ENCODE measurements at places on chromosomes 5 and 9. TPM values are rescaled to one million over a fixed set of nuclear protein-coding genes. Genes with fewer than 3 reads are reported as not detected.
A peak's percentile ranks its signal among the peaks of the same experiment; 100 is the strongest.

The ZNF367 gene
- total RNA-seq = 2.0 TPM

The CARTPT gene
- 7.4 TPM for total RNA-seq

The NKD2 gene
- 3.0 TPM for total RNA-seq

The ANKRD33B gene
- 6.5 TPM for total RNA-seq

The C1QTNF2 gene
- 1.3 TPM for total RNA-seq

DNA sequence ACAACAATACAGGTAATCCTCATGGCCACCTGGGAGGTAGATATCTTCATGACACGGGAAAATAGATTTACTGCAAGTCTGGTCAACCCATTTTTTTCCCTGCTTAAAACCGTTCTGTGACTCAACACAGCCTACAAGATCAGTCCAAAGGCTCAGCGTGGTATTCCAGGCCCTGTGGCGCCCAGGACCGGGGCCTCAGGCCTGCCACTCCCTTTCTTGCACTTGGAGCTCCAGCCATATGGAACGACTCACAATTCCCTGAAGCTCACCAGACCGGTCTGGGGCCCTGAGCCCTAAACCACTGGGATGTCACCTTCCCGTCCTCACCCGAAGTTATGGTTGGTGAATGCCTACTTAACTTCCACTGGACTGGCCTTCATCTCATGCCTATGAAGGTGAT, 6.5 kb upstream of the MLANA start:
- H3K27me3 ChIP-seq = no peaks in the 10 kb centered on the region
- H3K27ac ChIP-seq = no peak overlapping the region
- H3K4me3 ChIP-seq = no peak overlapping the region
- DNase-seq = no peak
- no peaks in the 10 kb centered on the region for H3K4me1 ChIP-seq
- no peaks in the 10 kb centered on the region for H3K36me3 ChIP-seq

GRCh38 chr9:16068476-16068875, 515.6 kb downstream of the CCDC171 start:
- H3K27ac ChIP-seq = no peak overlapping the region
- H3K27me3 ChIP-seq = no peaks in the 10 kb centered on the region
- no peak overlapping the region for H3K4me3 ChIP-seq
- no peak for DNase-seq
- H3K36me3 ChIP-seq = no peaks in the 10 kb centered on the region
- no peaks in the 10 kb centered on the region for H3K4me1 ChIP-seq

GRCh38 chr9:84314306-84314705, 26.3 kb downstream of the SLC28A3 start:
- H3K27ac ChIP-seq = no peak overlapping the region
- no peaks in the 10 kb centered on the region for H3K36me3 ChIP-seq
- no peak overlapping the region for H3K4me3 ChIP-seq
- H3K27me3 ChIP-seq = no peaks in the 10 kb centered on the region
- no peaks in the 10 kb centered on the region for H3K4me1 ChIP-seq
- DNase-seq = no peak

DNA sequence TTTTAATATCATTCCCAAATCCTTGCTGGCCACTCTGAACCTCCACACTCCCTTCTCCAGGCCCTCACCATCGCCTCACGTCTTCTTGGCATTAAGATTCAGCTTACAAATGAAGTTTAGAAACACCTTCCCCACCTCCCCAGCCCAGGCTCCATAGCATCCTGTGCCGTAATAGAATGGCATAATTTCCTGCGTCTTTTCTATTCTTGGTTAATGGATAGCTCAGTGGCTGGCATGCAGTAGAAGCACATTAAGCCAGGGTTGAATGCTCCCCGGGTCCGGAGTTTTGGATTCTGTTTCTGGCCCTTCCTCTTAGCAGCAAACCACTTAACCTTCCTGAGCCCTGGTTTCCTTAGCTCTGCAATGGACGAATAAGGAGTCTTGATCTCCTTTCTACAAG, 13.8 kb downstream of the WWC1 start:
- no peak overlapping the region for H3K4me3 ChIP-seq
- H3K4me1 ChIP-seq = no peaks in the 10 kb centered on the region
- no peak for DNase-seq
- no peak overlapping the region for H3K27ac ChIP-seq

- H3K4me1 ChIP-seq = no peaks in the 10 kb centered on the region
- no peak overlapping the region for H3K27ac ChIP-seq
- H3K36me3 ChIP-seq = no peaks in the 10 kb centered on the region
- no peaks in the 10 kb centered on the region for H3K27me3 ChIP-seq
- H3K4me3 ChIP-seq = no peak overlapping the region
- DNase-seq = no peak
Observed at GRCh38 chr9:38765101-38765500, 45.2 kb upstream of the FAM240B start.

GRCh38 chr9:134136118-134136995, 475 bp downstream of the WDR5 start:
- peak overlapping the region; percentile 88 for H3K27ac ChIP-seq
- DNase-seq = no peak
- H3K4me1 ChIP-seq = peaks cover 52% of the 10 kb centered on the region
- H3K36me3 ChIP-seq = peaks cover 17% of the 10 kb centered on the region
- H3K4me3 ChIP-seq = peak overlapping the region; percentile 95
- no peaks in the 10 kb centered on the region for H3K27me3 ChIP-seq
